ENCODE measurements at places on chromosomes 6 and 20.

DNA sequence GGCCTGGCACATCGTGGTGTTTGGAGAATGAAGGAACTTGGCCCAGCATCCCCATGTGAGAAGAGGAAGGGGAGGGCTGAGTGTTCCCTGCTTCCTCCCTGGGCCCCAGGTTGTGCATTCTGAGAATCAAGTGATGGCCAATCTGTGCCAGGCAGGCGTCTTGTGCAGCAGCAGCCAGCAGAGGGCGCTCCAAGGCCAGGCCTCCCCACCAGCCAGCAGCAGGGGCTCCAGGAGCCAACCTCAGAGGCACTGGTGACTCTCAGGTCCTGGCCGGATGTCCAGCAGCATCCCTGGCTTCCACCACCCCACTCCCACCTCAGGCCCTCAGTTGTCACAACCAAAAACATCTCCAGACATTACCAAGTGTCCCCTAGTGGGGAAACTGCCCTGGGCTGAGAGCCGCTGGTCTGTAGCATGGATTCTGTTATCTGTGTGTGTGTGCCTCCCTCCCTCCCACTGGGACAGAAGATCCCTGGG, 192.0 kb downstream of the PREX1 start:
- DNase-seq: no peak

- DNase-seq: no peak
Observed at GRCh38 chr6:56936466-56936865, 18.4 kb upstream of the BEND6 start.

DNA sequence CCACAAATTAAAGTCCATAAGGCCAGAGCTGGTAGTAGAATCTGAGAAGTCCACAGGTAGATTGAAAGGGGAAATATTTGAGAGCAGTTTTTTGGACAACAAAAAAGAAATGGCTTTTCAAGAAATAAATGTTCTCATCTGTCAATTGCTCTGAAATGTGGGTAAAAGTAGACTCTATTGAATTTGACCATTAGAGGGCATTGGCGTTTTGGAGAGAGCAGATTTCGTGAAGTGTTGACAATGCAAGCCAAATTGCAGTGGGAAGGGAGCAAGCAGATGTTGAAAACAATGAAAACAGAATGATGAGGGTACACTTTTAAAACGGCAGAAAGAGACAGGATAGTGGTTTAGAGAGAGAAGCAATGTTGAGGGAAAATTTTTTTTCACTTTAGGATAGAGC, 149.1 kb upstream of the FAM83B start:
- no peak for DNase-seq

DNA sequence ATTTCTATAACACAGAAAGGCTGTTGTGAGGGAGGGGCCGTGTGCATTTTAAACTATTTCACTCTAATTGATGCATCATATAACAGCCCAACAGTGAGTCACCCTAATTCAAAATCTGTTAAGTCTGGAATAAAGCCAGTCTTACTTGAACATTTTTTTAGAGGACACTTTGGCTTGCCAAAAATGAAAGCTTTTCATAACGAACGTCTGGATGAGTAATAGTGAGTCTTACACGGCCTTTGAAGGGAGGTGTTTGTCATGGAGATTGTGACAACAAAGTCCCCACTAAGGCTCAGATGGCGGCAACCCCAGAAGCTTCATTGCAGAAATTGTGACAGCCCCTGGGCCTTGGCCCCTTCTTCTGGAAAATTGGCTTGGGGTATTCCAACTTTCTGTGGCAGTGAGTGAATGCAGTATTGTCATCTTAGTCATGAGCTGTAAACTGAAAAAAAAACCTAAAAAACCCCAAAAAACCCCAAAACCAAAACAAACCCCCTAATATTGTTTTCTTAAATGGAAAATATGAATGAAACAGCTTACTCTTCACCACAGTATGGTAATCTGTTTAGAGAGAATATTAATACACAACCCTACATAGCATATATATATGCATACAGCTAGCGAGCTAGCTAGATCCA, 92.6 kb upstream of the CLDN20 start:
- peak; percentile 89 for DNase-seq

- DNase-seq: no peak
Observed at GRCh38 chr20:51089840-51090239, 66.9 kb upstream of the KCNG1 start.

DNA sequence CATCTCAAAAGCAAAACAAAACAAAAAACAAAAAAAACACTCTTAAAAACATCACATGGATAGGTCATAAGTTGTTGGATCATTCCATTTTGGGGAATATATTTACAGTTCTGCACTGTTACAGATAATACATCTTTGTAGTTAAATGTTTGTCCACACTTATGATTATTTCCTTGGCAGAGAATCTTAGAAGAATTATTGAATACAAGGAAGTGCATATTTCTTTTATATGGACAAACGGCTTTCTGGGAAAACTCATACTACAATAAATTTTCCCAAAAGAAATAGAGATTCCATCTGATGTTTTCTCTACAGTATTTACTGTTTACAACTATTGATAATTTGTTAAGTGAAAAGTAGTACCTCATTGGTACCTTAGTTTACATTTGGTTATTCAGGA, 33.8 kb downstream of the GMPR start:
- DNase-seq: no peak

DNA sequence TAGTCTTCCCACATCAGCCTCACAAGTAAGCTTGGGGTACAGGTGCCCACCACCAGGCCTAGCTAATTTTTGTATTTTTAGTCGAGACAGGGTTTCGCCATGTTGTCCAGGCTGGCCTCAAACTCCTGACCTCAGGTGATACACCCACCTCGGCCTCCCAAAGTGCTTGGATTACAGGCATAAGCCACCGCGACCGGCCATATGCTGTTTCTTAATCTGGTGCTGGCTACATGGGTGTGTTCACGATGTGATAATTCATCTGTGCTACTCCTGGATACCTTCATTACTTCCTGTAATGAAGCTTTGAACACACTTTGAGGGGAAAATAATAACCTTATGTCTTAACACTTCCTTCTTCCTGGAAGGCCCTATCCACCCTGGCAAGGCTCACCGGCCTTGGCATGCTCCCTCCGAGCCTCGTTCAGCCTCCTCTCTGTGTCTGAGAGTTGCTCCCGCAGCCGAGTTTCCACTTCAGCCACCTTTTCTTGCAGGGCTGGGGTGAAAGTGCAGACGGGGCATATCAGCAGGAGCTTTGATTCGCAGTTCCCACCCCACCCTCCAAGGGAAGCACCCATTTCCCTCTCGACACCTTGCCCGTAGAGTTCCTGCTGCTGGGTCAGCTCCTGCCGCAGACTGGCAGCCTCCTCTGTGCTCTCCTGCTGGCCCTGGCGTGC, 5.6 kb upstream of the PSORS1C2 start:
- no peak for DNase-seq

DNA sequence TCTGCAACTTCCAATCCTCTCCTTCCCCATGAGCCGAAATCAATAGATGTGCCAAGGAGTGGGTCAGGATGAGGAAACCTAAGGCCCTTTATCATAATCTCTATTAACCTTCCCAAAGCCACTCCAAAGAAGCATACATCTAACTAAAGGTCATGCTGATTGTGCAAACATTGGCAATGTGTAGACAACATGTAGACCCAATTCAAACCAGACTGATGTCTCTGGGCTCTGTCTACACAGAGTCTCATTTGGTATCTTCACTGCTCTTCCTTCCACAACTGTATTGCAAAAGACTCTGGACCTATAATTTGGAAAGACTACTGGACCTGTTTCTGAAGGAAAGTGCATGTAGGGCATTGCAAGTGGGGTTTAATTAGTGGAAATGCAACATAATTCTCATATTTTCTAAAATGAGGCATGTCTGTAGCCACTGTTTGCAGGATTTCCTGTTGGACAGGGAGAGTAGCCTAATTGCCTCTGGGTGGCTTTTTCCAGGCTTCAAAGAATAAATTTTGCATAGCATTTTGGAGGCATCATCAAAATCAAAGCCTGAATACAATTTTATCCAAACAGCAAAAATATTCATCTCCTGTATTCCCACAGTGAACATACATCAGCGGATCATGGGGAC, 35.0 kb upstream of the MLIP start:
- no peak for DNase-seq

DNA sequence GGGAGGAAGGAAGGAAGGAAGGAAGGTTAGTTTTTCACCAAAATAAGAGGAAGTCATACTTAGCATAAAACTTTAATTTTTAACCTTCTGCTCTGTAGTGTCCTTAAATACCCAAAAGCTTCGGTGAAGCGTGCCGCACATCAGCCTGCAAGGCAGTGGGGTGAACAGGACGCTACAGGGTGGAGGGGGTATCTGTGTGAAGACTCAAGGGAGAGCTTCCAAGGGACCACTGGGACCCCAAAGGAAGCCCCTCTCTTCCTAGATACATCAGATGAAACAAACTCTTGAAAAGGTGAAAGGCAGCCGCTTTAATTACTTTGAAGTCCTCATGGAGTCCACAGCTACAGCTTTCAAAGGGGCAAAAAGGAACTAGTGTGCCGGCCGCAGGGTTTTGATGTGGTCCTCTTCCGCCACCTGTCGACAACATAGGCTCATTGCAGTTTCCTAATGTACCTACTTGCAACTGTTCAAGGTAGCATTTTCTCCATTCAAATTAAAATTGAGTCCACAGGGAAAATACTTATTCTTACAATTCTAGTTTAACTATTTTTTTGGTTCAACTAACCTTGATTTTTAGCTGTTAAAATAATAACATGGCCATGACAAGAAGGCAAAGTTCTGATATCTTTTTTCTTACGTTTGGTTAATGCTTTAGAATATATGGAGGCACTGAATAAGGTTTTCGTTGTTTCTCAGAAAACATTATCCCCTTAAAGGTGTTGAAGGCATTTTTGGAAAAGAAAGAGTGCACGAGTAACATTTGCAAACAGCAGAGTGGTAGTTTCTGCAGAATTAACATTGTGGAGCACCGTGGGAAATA, 135.0 kb upstream of the RIPOR2 start:
- DNase-seq: peak; percentile 75

GRCh38 chr6:108897371-108897770, 49.1 kb downstream of the ARMC2 start:
- DNase-seq: no peak

GRCh38 chr20:31835977-31836852, 9.2 kb downstream of the FOXS1 start:
- peak; percentile 93 for DNase-seq

- DNase-seq: no peak
Observed at GRCh38 chr6:111832833-111833418, 40.3 kb downstream of the FYN start.

DNA sequence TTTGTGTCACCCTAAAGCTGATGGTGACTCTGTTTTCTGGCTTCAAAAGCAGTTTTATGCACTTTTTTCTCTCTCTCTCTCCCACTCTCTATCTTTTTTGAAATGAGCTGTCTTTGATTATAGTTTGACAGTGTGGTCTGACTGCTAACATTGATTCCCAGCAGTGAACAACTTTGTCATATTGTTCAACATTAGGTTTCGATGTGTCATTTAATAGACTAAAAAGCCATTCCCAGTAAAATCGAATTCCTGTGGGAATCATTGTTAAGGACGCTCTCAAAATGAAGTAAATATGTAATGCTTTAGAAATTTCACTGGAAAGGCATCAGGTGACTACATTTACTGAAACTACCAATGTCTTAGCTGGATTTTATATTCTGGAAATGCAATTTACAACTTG, 69.9 kb upstream of the FLRT3 start:
- no peak for DNase-seq

DNA sequence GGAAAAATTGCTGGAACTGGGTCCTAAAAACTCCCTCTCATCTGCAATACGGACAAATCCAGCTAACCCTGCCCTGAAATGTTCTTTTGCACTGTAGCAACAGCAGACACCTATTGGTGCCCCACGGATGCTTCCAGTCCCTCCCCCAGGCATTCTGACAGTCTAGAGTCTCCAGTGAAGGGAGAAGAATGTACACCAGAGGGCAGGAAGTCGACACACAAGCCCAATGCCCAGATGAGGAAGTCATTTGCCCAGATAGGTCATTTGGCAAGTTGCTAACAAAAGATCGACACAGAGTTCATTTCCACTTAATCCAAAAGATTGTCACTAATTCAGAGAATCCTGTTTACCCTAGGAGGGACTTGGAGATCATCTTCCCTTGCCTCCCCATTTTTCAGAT, 293.0 kb upstream of the PRDM1 start:
- no peak for DNase-seq

- no peak for DNase-seq
Observed at GRCh38 chr6:42860036-42860435, 19.4 kb upstream of the RPL7L1 start.

GRCh38 chr6:23732521-23732920, 393.5 kb upstream of the NRSN1 start:
- no peak for DNase-seq
